Ascending aorta (tissue), 2 donors: ENCODE measurements at places on chromosomes 13 and 19. TPM values are rescaled to one million over a fixed set of nuclear protein-coding genes. Genes with fewer than 3 reads are reported as not detected.
A peak's percentile ranks its signal among the peaks of the same experiment; 100 is the strongest.

GRCh38 chr13:28548468-28548867, 53.5 kb upstream of the FLT1 start:
- no peaks in the 10 kb centered on the region for H3K27me3 ChIP-seq
- no peaks in the 10 kb centered on the region for H3K36me3 ChIP-seq
- no peak overlapping the region for H3K4me3 ChIP-seq
- no peak for DNase-seq

NEK5 gene
- not detected for total RNA-seq

AKAP8L gene
- total RNA-seq: 143 TPM

- H3K27me3 ChIP-seq: peaks cover 55% of the 10 kb centered on the region
- H3K4me3 ChIP-seq: peak overlapping the region; percentile 66
- peak; percentile 63 for DNase-seq
Measured at GRCh38 chr13:99980824-99981734, 505 bp upstream of the ZIC2 start.

DNA sequence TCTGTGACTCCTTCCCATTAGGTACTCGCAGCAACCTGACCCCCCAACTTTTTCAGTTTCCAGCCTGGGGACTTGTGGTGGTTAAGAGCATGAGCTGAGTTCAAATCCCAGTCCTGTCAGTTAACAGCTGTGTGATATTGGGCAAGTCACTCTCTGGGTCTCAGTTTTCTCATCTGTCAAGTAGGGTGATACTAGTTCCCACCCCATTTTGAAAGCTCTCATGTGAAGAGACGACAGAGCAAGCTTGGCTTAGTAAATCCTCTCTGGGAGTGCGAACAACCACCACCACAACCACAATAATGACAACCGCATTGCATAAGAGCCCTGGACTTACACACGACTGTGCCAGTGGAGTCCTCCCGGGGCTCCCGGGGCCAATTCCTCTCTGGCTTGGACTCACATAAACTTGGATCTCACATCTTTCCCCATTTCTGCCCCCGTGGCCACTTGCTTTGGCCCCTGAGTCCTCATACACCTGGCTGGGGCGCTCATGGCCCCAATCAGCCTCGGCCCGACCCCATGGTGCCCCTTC, 454 bp downstream of the BLVRB start:
- H3K36me3 ChIP-seq: no peaks in the 10 kb centered on the region
- no peak for DNase-seq
- peaks cover 5% of the 10 kb centered on the region for H3K4me1 ChIP-seq
- peak overlapping the region; percentile 68 for H3K4me3 ChIP-seq
- H3K27ac ChIP-seq: peak overlapping the region; percentile 86

GRCh38 chr19:37519890-37520289, 13.2 kb downstream of the ZNF793 start:
- H3K27me3 ChIP-seq: no peaks in the 10 kb centered on the region
- no peak overlapping the region for H3K4me3 ChIP-seq
- H3K4me1 ChIP-seq: no peaks in the 10 kb centered on the region
- peaks cover 57% of the 10 kb centered on the region for H3K36me3 ChIP-seq
- no peak for DNase-seq

GRCh38 chr19:41205995-41206394, 13.0 kb downstream of the CYP2S1 start:
- no peaks in the 10 kb centered on the region for H3K27me3 ChIP-seq
- no peak for DNase-seq
- H3K4me1 ChIP-seq: no peaks in the 10 kb centered on the region
- H3K27ac ChIP-seq: peak overlapping the region; percentile 70
- no peaks in the 10 kb centered on the region for H3K36me3 ChIP-seq

GRCh38 chr19:48836089-48837017, at the start of gene HSD17B14:
Gene HSD17B14, minus strand, starts transcription at chr19:48836491. Its CDS starts 80 bp downstream, at chr19:48836411.
- H3K4me3 ChIP-seq: peak within 1 kb of the TSS; percentile 59
- H3K36me3 ChIP-seq: peaks cover 21% of the 10 kb centered on the region
- H3K4me1 ChIP-seq: peaks cover 8% of the 10 kb centered on the region

ATP8B3 gene
- total RNA-seq: 0.11 TPM

DNA sequence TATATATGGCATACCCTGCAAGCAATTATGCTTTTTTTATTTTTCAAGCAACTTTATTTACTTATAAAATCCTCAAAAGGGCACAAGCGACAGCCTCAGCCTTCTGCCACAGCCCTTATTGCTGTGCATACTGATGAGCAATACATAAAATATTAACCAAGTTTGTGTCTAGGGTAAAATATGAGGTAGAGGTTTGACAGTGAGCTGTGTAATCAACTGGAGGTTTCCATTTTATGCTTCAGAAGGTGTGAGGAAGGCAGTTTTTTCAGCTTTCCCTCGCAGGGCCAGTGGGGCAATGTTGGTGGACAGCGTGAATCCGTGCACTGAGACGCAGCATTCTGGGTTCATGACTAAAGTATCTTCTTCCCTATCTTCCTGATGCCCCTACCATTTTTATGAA, 310.4 kb downstream of the IRS2 start:
- no peak overlapping the region for H3K4me3 ChIP-seq
- no peaks in the 10 kb centered on the region for H3K36me3 ChIP-seq
- H3K27me3 ChIP-seq: no peaks in the 10 kb centered on the region
- H3K27ac ChIP-seq: no peak overlapping the region
- H3K4me1 ChIP-seq: peaks cover 2% of the 10 kb centered on the region

MBD3L3 gene
- total RNA-seq: not detected

GRCh38 chr19:41189425-41190065, 3.5 kb upstream of the CYP2S1 start:
- no peaks in the 10 kb centered on the region for H3K36me3 ChIP-seq
- H3K27ac ChIP-seq: no peak overlapping the region
- no peak overlapping the region for H3K4me3 ChIP-seq
- no peaks in the 10 kb centered on the region for H3K4me1 ChIP-seq

DNA sequence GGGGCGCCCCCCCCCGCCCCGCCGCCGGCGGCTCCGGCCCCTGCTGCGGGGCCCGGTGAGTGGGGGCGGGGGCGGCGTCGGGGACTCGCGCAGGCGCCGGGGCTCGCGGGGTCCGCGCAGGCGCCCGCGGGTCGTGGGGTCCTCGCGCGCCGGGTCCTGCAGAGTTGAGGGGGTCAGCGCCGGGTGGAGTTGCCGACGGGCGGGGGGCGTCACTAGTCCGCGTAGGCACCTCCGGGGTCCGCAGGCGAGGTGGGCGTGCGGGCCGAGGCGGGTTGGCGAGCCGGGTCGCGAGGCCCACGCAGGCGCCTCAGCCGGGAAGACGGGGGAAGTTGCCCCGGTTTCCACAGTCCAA, 365 bp downstream of the PPP6R1 start:
- H3K36me3 ChIP-seq: no peaks in the 10 kb centered on the region
- H3K4me3 ChIP-seq: peak overlapping the region; percentile 85
- no peaks in the 10 kb centered on the region for H3K27me3 ChIP-seq
- peak overlapping the region; percentile 88 for H3K27ac ChIP-seq
- peaks cover 8% of the 10 kb centered on the region for H3K4me1 ChIP-seq

DNA sequence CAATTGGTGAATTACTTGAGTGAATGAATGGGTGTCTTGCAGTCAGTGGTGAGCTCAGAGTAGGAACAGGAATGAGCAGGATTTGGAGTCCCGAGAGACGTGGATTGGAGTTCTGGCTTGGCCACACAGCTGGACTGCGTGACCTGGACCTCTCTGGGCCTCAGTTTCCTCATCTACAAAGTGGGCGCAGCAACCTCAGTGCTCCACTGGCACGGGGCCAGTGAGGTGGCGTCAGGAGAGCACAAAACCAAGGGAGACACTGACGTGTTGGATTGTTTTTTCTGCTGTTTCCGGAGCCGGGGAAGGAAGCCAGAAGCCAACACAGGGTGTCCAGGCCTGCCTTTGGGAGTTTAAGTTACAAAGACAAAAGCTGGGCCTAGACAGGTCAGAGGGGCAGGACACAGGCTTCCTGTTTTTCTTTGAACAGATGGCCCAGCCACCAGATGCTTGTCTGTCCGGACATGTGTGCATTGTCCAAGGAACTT, 6.5 kb upstream of the DOCK6 start:
- no peak overlapping the region for H3K4me3 ChIP-seq
- DNase-seq: peak; percentile 70
- H3K27ac ChIP-seq: no peak overlapping the region
- no peaks in the 10 kb centered on the region for H3K27me3 ChIP-seq

DNA sequence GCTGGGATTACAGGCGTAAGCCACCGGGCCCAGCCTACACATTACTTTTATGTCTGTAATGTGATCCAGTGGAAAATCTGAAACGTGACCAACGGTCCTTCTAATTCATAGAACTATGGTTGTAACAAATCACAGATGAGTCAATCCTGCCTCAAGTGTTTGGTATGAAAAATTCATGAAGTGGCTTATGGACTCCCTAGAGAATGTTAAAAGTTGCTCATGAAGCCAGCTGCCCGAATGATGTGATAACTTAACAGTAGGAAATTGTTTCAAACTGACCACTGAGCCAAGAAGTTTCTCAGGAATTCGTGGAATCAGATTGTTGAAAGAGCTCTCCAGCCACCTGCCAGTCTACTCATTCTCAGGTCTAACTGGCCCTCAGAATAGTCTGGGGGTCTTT, 59.4 kb upstream of the FARP1 start:
- no peaks in the 10 kb centered on the region for H3K36me3 ChIP-seq
- no peak for DNase-seq
- no peaks in the 10 kb centered on the region for H3K27me3 ChIP-seq
- H3K27ac ChIP-seq: no peak overlapping the region
- no peaks in the 10 kb centered on the region for H3K4me1 ChIP-seq
- H3K4me3 ChIP-seq: no peak overlapping the region

DNA sequence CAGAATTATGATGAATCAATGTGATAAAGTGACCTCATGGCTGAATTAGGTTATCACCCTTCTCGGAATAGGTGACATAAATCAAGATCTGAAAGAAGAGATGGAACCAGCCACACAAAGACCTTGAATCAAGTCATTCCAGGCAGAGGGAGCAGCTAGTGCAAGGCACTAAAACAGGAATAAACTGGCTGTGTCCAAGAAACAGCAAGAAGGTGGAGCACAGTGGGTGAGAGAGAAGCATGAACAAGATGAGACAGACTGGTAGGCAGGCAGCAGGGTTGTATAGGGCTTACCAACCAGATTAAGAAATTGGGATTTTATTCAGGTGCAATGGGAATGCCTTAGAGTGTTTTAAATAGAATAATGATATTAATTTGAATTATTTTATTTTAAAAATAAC, 470.3 kb downstream of the PCDH20 start:
- H3K36me3 ChIP-seq: no peaks in the 10 kb centered on the region
- H3K27ac ChIP-seq: no peak overlapping the region
- no peak overlapping the region for H3K4me3 ChIP-seq
- H3K27me3 ChIP-seq: no peaks in the 10 kb centered on the region
- no peak for DNase-seq

DNA sequence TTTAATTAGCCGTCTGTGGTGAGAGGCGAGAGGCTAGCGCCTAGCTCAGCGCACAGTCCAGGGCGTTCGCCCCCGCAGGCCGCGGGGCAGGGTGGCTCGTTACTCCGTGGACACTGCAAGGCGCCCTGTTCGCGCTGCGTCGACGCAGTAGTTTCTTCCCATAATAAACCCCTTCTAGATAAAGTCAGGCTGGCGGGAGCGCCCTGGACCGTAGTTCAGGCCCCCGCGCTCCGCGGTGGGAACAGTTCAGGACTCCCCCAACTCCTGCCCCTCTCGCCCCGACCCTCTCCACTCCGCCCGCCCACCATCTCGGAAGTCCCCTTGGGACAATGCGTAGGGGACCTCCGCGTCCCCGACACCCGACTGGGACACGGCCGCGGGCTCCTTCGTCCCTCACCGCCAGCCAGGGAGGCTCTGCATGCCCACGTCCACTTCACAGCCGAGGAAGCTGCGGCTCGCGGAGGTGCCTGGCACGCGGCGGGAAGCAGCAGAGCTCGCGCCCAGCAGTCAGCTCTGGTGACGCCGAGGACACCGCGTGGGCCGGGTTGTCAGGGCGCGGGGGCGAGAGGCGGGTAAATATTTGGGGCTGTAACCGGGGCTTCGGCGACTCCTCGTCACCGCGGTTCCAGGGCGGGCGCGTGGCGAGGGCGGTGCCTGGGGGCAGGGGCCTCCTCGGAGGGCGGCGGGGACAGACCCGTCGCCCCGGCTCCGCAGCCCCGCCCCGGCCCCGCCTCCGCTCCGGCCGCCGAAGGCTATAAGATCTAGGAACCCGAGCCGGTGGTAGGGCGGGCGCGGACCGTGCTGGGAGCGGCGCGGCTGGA, at the start of gene RGCC:
TSS of gene RGCC (plus strand) at position 783 of the 821 bp plus-strand sequence. CDS start 158 bp downstream, outside the sequence.
- H3K4me1 ChIP-seq: no peaks in the 10 kb centered on the region
- H3K36me3 ChIP-seq: peaks cover 17% of the 10 kb centered on the region
- H3K4me3 ChIP-seq: peak within 1 kb of the TSS; percentile 99
- H3K27me3 ChIP-seq: no peaks in the 10 kb centered on the region

KMT2B gene
- 25.5 TPM for total RNA-seq

- H3K4me1 ChIP-seq: peaks cover 11% of the 10 kb centered on the region
- DNase-seq: no peak
Measured at GRCh38 chr19:2592824-2593223, 109.7 kb downstream of the GNG7 start.

GRCh38 chr13:76852986-76853385, 33.2 kb downstream of the KCTD12 start:
- peaks cover 10% of the 10 kb centered on the region for H3K4me1 ChIP-seq
- DNase-seq: no peak
- H3K27ac ChIP-seq: peak overlapping the region; percentile 53
- no peaks in the 10 kb centered on the region for H3K27me3 ChIP-seq

GRCh38 chr19:46813839-46814358, 25.5 kb upstream of the SLC1A5 start:
- peak overlapping the region; percentile 79 for H3K27ac ChIP-seq
- peaks cover 5% of the 10 kb centered on the region for H3K4me1 ChIP-seq
- H3K36me3 ChIP-seq: no peaks in the 10 kb centered on the region
- H3K27me3 ChIP-seq: no peaks in the 10 kb centered on the region

GRCh38 chr19:49861107-49861506, 6.3 kb downstream of the PNKP start:
- no peak for DNase-seq
- peaks cover 10% of the 10 kb centered on the region for H3K4me1 ChIP-seq
- no peak overlapping the region for H3K27ac ChIP-seq
- H3K36me3 ChIP-seq: peaks cover 72% of the 10 kb centered on the region
- H3K4me3 ChIP-seq: no peak overlapping the region

DNA sequence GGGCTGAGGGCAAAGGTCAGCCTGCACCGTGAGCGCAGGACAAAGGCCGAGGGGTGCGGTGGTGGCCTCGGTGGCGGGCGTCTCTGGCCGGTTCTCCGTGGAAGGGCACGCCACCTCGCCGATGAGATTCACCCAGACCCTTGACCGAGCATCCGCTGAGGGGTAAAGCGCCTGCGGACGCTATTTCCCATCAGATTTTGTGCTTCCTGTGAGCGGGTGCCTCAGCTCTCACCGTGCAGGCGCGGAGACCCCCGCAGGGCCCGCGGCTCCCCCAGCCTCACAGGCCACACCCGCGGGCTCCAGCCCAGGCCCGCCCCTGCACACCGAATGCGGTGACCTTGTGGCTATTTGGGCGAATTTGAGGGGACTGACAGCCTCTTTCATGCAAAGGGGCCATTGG, 348.0 kb downstream of the TEX29 start:
- H3K4me1 ChIP-seq: no peaks in the 10 kb centered on the region
- H3K27ac ChIP-seq: no peak overlapping the region
- no peaks in the 10 kb centered on the region for H3K27me3 ChIP-seq
- DNase-seq: no peak
- no peaks in the 10 kb centered on the region for H3K36me3 ChIP-seq

- no peak overlapping the region for H3K27ac ChIP-seq
- peaks cover 80% of the 10 kb centered on the region for H3K36me3 ChIP-seq
- DNase-seq: no peak
- no peak overlapping the region for H3K4me3 ChIP-seq
Measured at GRCh38 chr19:19335408-19336158, 15.0 kb downstream of the MAU2 start.
